ENCODE measurements at places on chromosomes 3 and 15.

- no peak for DNase-seq
These were observed 16.4 kb downstream of the SMAD6 start for GRCh38 chr15:66718220-66718988.

DNA sequence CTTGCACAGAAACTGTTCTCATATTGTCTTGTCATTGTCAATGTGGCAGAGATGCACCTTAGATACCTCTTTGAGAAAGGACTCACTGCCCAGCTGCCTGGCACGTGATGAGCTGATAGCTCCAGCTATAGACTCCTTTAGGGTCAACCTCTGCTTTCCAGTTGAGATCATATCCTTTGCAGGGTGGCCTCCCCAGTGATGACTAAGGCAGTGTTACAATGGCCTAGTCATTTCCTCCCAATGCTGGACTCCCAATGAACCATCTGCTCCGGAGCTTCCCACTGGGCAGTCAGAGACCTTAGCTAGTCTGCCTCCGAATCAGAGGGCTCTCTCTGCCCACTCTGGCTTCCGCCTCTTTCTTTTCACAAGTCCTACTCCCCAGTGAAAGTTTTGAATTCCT lies 79.5 kb downstream of the CHRD start:
- no peak for DNase-seq

- no peak for DNase-seq
These were observed 10.5 kb upstream of the CRBN start for GRCh38 chr3:3189961-3190360.

DNA sequence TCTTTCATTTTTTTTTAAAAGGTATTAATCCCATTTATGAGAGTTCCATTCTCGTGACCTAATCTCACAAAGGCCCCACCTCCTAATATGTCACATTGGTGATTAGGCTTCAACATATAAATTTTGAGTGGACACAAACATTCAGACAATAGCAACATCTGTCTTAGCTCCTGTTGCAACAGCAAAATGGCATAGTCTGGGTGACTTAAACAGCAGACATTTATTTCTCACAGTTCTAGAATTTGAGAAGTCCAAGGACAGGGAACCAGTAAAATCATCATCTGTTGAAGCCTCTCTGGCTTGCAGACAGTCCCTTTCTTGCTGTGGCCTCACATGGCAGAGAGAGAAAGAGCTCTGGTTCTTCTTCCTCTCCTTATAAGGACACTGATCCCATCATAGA lies 3.2 kb upstream of the PLSCR2 start:
- DNase-seq, result no peak

GRCh38 chr3:147509448-147509847 lies 100.3 kb downstream of the ZIC1 start:
- DNase-seq, result no peak

DNA sequence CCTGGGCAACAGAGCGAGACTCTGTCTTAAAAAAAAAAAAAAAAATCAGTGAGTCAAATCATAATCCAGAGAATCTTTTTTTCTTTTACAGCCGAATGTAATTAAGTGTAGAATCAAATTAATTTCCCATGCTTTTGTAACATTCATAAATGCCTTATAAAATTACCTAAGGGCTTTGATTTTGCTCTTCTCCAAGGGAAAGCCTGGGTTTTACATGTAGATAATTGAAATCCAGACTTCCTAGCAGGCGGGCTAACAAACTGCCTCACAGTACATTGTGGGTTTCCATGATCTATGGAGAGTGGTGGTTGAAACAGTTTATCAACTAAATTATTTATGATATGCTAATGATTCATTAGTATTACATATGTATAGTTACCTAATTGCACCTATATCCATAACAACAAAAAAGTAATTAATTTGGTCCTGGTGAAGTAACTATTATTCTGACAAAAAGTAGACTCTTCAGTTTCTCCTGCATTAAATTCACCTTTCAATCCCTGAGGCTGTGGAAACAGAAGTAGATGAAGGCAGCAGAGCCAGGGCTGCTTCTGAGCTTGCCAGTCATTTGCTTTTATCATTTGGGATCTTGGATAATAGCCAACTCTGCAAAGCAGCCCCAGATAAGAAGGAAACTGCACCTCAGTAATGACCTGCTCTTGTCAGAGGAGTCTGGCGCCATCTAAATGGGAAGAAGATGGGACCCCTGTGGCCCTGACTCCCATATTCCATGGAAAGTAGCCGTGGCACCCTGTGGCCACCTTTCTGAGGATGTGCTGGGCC lies 9.5 kb downstream of the CCR9 start:
- DNase-seq, result no peak

GRCh38 chr3:128187495-128187894 lies 34.2 kb downstream of the EEFSEC start:
- DNase-seq, result no peak

DNA sequence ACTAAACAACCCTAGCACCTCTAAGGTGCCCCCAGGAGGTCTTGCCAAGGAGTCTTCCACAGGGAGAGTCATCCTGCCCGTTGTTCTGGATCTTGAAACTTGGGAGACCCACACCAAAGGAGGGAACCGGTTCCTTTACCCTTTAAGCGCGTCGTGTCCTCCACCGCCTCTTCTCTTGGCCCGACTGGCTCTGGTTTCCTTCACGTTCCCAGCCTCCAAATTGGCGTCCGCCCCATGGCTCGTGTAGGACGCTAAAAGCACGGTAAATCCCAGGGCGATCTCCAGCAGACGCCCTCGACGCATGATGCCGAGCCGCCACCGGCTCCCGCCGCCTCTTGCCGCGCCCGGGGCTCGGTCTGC lies 1.1 kb downstream of the FBN1 start:
- no peak for DNase-seq

GRCh38 chr3:33438284-33438668 lies 1.9 kb downstream of the UBP1 start:
- DNase-seq, result no peak

GRCh38 chr15:41256577-41257038 lies 25.5 kb downstream of the CHP1 start:
- DNase-seq, result no peak

DNA sequence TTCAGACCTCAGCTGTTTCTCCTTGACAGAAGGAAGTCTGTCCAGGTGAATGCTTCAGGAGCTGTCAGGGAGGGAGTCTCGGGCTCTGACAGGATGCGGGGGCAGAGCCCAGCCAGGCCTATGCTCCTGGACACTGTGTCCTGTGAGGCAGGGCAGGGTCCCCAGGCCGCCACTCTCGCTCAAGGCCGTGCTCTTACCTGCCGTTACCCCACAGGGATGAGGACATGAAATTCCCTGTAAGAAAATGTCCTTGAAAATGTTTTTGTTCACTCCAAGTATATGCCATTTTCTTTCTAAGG lies 63.9 kb downstream of the BOC start:
- DNase-seq, result no peak

DNA sequence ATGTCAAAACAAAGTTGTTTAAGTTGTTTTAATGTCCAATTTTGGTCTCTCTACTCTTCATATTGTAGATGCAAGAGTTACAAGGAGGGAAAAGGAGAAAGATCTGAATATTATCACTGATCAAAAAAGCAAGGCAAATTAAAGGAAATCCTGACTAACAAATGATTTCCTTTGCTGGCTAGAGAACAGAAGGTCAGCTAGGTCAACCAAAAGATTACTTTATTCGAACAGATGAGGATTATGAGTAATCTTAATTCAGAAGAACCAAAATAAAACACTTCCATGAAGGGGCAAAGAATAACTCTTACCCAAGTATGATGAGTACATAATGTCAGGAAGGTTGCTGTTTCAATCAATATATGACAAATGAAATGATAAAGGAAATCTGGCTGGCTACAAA lies 33.8 kb downstream of the CPNE4 start:
- DNase-seq, result no peak

GRCh38 chr3:123644358-123644757 lies 59.5 kb upstream of the HACD2 start:
- no peak for DNase-seq

DNA sequence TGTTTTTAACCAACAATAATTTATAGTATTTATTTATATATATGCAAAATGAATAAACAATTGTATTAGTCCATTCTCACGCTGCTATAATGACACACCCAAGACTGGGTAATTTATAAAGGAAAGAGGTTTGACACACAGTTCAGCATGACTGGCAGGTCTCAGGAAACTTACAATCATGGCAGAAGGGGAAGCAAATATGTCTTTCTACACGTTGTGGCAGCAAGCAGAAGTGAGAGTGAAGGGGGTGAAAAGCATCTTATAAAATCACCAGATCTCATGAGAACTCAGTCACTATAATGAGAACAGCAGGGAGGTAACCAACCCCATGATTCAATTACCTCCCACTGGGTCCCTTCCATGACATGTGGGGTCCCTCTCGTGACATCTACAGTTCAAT lies 162.8 kb upstream of the SLITRK3 start:
- DNase-seq, result no peak

DNA sequence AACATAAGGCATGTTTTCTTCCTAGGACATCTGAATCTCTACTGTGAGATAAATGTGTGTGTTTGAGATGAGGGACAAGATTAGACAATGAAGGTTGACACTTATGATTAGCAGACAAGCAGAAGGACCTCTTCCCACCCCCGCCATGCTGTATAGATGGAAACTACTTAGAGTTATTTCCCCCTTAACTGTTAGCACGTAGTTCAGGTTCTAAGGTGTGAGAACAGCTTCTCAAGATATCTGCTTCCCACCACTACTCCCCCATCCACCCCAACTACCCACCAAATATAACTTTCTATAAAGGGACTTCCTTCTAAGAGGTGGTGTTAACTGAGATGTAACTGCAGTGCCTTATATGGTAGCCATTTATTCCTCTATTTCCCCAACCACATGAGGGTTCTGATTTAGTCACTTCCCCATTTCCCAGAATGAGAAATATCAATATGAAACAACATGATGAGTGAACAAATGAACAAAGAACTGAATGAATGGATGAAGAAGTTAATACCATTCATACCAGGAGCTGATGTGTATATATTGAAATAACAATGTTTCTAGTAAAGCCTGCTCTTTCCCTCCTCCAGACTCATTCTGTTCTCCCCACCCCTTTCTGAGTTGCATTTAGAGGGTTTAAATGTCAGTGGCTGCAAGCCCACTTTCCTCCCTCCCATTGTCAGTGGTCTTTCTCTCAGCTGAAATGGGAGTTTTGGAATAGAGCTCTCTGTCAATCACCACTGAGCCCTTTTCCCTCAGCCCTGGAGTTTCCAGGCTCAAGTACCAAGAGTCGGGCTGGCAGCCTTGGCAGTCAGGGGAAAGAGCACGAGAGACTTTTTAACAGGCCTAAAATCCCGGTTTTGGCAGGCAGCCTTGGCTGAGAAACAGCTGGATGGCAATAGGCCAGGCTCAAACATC lies 7.7 kb upstream of the RFTN1 start:
- DNase-seq, result no peak

DNA sequence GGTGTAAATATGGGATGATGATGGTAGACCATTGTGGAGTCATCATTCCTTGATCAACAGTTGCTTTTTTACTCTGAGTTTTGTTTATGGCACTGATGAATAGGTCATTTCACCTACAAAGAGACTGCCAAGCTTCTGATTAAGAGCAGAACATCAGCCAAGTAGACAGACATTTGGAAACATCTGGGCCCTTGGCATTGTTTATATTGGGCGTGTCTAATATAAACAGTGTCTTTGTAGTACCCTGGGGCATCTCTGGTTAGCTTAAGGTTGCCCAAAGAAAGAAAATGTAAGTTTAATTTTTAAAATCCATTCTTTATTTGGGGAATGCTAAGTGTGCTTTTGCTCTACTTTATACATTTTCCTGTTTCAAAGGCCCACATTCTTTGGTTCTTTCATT lies 377.0 kb downstream of the FEZF2 start:
- DNase-seq, result no peak

- no peak for DNase-seq
These were observed 9.9 kb downstream of the KIF23 start for GRCh38 chr15:69424001-69424400.

- no peak for DNase-seq
These were observed 33.4 kb upstream of the INSYN1 start for GRCh38 chr15:73786538-73786937.

DNA sequence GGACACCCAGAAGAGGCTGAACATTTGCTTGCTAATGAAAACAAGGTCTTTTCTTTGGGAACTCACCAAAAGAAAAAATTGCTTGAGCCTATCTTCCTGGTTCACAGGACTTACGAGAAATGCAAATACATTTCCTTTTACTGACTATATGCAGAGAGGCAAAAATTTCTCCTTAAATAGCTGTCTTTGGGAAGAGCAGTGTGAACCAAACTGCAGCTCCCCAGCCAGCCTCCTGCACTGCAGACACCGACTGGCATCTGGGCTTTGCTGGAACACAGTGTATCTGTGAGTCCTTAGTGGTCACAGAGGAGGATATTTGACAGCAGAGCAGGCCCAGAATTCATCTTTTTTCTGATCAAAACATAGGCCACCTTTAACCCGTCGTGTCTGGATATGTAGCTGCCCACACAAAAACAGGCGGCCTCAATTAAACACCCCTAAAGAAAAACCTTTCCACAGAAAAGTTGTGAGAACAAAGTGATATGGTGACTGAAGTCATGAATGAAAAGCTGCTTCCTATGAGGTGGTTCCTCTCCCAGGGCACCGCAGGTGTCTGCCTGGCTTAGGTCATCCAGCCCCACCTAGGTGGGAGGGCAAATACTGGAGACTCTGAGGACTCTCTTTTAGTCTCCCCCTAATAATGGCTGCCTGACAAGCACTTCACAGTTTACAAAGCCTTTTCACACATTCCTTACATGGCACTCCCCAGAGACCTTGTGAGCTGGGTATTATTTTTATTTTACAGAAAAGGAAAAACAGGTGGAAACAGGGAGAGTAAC lies 46.1 kb upstream of the TMEM158 start:
- no peak for DNase-seq

DNA sequence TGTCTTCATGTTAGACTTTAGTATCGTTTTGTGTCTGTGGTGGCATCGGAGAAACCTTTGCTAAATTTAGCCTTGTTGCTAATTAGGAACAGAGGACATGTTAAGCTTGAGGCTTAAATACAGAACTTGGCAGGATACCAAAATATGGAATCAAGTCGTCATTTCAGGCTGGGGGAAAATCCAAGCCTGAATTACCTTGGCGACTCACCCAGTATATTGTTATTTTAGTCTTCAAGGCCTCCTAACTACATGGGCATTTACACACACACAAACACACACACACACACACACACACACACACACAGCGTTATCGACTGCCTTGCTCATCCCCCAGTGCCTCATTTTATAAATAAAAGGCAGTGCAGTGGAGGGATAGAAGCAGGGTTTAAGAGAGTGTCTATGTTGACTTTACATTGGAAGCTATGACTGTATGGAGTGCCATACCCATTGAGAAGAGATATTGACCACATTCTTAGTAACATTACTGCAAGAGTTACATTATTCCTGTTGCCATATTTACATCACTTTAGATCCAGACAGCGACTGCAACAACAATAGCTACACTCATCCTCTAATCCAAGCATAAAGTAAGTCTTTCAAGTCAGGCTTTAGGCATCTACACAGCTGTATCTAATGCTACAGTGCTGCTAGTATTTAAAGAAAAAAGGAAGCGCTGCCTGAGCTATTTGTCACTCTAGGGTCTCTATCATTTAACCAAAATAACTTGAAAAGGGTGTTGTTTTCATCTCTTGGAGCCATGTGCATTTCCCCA lies 210.8 kb upstream of the SEMA6D start:
- no peak for DNase-seq

GRCh38 chr3:192331749-192332385 lies 395.5 kb downstream of the FGF12 start:
- DNase-seq, result no peak

GRCh38 chr3:142394921-142395622 lies 52.8 kb downstream of the XRN1 start:
- no peak for DNase-seq

- no peak for DNase-seq
These were observed 344.2 kb upstream of the TPRG1 start for GRCh38 chr3:188827576-188827975.
